ENCODE measurements at places on chromosomes 3 and 15. TPM values are rescaled to one million over a fixed set of nuclear protein-coding genes. Genes with fewer than 3 reads are reported as not detected.
A peak's percentile ranks its signal among the peaks of the same experiment; 100 is the strongest.

- DNase-seq = no peak
- H3K27me3 ChIP-seq = no peaks in the 10 kb centered on the region
- no peaks in the 10 kb centered on the region for H3K36me3 ChIP-seq
- H3K27ac ChIP-seq = no peak overlapping the region
Measured at GRCh38 chr3:137174514-137174913, 216.7 kb downstream of the IL20RB start.

DNA sequence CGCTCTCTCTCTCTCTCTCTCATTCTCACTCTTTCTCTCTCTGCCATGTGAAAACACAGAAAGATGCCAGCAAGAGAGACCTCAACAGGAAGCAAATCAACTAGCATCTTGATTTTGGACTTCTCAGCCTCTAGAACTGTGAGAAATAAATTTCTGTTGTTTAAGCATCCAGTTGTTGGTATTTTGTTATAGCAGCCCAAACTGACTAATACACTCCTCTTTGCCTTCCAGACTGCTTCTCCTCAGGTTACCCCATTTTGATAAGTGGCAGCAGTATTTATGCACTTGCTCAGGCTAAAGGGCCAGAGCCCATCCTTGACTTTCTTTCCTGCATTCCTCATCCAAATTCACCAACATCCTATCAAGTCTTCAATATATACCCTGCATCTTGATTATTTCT lies 76.6 kb upstream of the NANOGP8 start:
- DNase-seq = no peak
- no peak overlapping the region for H3K27ac ChIP-seq
- peaks cover 6% of the 10 kb centered on the region for H3K4me1 ChIP-seq

The SAXO2 gene
- 1.4 TPM for total RNA-seq

The DNAH12 gene
- not detected for total RNA-seq

- peak; percentile 80 for DNase-seq
- H3K27me3 ChIP-seq = no peaks in the 10 kb centered on the region
- H3K27ac ChIP-seq = peak overlapping the region; percentile 79
- H3K4me1 ChIP-seq = peaks cover 57% of the 10 kb centered on the region
Measured at GRCh38 chr15:48696627-48697312, 51.3 kb upstream of the FBN1 start.

DNA sequence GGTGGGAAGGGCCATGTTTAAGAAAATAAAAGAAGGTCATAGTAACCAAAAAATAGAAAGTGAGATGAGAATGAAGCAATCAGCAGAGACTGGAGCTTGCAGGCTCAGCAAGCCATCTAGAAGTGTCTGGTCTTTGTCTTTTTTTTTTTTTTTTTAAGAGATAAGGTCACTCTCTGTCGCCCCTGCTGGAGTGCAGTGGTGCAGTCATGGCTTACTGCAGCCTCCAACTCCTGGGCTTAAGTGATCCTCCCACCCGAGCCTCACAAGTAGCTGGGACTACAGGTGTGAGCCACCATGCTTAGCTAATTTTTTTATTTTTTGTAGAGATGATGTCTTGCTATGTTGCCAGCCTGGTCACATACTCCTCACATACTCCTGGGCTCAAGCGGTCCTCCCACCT lies 36.2 kb downstream of the GXYLT2 start:
- no peak overlapping the region for H3K27ac ChIP-seq
- H3K36me3 ChIP-seq = no peaks in the 10 kb centered on the region
- no peak for DNase-seq
- no peak overlapping the region for H3K4me3 ChIP-seq
- peaks cover 7% of the 10 kb centered on the region for H3K27me3 ChIP-seq
- no peaks in the 10 kb centered on the region for H3K4me1 ChIP-seq

The SNRPA1 gene
- total RNA-seq = 70.2 TPM

GRCh38 chr3:47533996-47534454 lies 20.5 kb upstream of the ELP6 start:
- peaks cover 31% of the 10 kb centered on the region for H3K27me3 ChIP-seq
- no peaks in the 10 kb centered on the region for H3K4me1 ChIP-seq
- no peak overlapping the region for H3K4me3 ChIP-seq
- H3K36me3 ChIP-seq = no peaks in the 10 kb centered on the region
- no peak for DNase-seq

The TGM5 gene
- not detected for total RNA-seq

DNA sequence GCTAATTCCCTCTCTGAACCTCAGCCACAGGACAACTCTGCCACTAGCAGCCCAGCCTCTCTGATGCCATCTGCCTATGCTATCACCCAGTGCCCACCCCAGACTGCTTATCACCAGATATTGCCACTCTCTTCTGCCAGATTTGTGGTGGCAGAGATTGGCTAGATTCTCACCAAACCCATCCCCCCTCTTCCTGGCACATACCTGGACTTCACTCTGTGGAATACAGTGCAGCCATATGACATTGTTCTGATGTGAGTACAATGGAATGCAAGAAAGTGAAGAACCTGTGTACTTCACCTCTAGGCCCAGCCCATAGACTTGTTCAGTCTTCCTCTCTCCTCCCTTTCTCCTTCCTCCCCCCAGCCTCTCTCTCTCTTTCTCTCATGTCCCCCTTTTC lies 46.9 kb upstream of the NTRK3 start:
- H3K36me3 ChIP-seq = no peaks in the 10 kb centered on the region
- H3K4me3 ChIP-seq = no peak overlapping the region
- H3K4me1 ChIP-seq = no peaks in the 10 kb centered on the region
- DNase-seq = no peak

The SLC6A20 gene
- total RNA-seq = not detected
